Stimulated activated CD4-positive, alpha-beta T cell treated with anti-CD3 and anti-CD28 coated beads, Interleukin-12 subunit alpha, Interleukin-12 subunit beta, amount 100 ng/mL, for 48 hours (primary cell): ENCODE measurements at places on chromosomes 7 and 10.

GRCh38 chr7:105664816-105665525 is 83.7 kb upstream of the EFCAB10 start:
- no peak for DNase-seq

DNA sequence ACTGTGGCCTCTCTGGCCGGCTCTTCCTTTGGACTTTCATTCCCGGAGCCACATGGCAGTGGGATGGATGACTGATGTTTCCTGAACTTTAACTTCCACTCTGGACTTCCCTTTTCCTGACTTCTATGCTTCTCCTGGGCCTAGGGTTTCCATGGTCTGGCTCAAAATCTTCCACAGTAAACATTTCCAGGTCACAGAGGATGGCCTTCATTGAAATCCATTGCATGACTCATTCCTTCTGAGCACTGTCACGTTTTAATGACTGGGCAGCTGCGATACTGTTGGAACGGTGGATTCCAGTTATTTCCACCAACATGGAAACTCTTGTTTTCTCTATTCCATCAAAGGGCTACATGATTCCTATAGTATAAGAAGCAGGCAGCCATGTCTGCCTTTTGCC is 24.4 kb upstream of the ZNF273 start:
- no peak for DNase-seq

DNA sequence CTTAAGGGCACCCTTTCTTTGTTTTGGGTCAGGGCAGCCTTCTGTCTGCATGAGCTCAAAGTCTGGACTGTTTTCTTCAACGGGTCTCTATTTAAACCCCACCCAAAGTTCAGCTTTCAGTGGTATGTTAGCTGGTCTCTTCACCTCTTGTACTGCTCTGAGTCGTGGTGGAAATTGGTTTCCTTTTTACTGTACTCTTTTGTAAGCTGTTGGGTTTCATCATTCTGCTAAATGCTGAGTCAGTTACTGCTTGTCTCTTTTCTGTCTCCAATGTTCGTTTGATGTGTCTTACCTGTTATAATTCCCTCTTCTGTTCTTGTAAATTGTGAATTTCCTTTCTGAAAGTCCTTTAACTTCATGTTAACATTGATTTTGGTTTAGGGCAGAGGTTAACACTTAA is 64.1 kb upstream of the MALRD1 start:
- no peak for DNase-seq

DNA sequence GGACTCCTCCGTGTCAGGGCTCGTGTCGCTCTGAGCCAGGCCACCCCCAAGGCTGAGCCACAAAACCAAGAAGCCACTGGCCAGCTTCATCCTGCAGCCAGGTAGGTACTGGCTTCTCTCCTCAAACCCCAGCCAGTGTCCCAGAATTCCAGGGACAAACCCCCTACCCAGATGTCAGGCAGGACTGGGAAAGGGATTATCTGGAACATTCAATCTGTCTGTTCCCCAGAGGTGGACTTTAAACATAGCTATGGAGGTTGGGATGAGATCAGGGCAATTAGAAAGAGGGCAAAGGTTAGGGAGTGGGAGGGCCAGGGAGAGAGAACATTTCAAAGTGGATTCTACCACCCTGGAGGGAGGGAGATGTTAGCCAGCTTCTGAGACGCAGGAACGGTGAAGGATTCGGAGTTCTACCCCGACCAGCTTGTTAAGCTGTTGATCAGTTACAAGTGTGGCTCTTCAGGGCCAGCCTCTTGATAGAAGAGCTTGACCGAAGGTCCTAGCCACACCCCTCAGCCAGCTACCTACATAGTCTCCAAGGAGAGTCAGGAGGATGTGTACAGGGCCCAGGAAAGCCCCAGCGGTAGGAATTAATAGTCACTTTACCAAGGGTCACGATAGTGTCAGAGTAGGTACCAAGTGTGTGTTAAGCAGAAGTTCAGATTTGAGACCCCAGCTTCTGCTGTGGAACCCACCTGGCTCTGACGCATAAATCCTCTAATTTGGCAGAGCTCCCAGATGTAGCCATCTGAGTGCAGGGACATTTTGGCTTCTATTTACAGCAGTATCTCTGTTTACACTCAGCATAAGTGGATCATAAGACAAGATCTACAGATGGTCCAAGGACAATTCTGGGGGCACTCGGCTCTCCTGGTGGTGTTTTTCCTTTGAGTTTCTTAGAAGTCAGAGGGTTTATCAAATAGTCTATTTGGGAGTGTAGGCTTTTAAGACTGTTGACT is at the start of gene PLA2G12B:
TSS of gene PLA2G12B (minus strand) at position 211 of the 959 bp plus-strand sequence. CDS start at position 90, 121 bp downstream.
- no peak for DNase-seq
